ENCODE measurements at places on chromosomes 16 and 17.

DNA sequence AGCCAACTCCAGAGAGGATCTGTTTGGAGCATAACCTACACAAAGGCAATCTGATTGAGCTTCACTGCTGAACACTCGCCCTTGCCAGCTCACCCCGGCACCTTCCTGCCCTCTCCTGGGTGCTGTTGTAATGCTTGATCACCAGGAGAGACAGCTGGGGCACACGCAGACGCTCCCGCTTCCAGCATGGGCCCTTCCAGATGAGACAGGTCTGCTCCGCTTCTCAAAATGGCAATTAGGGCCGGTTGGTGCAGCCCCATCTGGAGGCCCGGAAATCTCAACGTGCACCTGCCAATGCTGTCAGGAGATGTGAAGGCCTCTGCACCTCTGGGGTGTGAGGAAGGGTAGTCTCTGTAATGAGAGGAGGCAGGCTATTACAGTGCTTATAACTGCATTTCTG is 206.1 kb downstream of the ABCC12 start:
- DNase-seq, result no peak

- DNase-seq, result no peak
These were observed 435.1 kb upstream of the GOT2 start for GRCh38 chr16:59169168-59169567.

DNA sequence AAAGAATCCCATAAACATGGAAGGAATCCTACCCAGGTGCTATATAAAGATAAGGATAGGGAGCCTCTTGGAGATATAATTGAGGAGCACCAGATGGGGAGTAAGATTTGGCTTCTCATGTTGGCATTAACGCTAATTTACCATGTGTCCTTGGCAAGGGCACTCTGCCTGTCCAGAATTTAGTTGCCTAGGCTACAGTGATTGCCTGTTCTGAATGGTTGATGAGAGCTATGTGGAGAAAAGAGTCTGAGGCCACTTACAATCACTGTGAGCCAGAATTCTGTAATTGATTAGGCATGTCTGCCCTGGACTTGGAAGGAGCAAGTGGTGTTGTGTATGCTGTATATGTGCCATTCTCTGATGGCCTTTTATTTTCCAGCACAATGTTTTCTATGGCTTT is 1101.2 kb upstream of the RBFOX1 start:
- DNase-seq, result no peak

DNA sequence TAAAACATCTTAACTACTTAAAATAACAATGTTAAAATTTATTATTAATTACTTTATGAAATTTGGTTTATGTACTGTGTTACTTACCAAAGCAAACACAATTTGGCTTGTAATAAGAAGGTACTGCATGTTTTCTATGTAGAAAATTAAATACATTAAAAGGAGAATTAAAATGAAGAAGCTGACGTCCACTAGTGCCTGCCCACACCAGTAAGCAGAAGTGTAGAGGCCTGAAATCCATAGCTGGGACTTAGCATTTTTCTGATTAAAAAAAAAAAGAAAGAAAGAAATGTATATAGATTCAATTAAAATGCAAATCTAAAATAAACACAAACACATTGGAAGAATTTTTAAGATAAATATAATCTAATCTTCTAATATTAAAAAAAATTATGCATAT is 35.8 kb upstream of the ABCA9 start:
- DNase-seq, result no peak

DNA sequence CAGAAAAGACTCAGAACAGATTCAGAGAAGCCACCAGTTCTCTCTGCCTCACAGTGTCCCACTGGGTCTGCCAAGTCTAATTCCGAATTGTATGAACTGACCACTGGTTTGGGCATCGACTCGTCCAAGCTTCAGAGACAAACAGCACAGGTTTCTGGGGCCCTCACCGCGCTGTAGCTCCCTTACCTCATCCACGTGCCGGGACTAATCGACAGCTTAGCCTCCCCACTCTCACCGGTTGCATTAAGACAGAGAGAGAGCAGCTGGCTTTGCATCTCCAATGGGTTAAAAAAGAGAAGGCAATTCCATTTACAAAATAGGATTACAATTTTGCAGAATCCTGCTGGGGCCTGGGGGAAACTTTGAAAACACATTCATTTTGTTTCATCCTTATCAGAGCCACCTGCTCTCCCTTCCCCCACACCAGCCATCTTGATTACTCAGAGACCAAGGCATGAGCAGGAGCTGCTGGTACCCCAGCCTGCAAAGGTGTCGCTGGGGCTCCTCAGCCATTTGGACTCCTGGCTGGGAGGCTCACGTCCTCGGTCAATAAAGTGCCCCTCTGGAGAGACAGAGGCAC is 95.3 kb upstream of the RPL38 start:
- no peak for DNase-seq

- no peak for DNase-seq
These were observed 24.5 kb upstream of the GPRC5C start for GRCh38 chr17:74407384-74407783.

DNA sequence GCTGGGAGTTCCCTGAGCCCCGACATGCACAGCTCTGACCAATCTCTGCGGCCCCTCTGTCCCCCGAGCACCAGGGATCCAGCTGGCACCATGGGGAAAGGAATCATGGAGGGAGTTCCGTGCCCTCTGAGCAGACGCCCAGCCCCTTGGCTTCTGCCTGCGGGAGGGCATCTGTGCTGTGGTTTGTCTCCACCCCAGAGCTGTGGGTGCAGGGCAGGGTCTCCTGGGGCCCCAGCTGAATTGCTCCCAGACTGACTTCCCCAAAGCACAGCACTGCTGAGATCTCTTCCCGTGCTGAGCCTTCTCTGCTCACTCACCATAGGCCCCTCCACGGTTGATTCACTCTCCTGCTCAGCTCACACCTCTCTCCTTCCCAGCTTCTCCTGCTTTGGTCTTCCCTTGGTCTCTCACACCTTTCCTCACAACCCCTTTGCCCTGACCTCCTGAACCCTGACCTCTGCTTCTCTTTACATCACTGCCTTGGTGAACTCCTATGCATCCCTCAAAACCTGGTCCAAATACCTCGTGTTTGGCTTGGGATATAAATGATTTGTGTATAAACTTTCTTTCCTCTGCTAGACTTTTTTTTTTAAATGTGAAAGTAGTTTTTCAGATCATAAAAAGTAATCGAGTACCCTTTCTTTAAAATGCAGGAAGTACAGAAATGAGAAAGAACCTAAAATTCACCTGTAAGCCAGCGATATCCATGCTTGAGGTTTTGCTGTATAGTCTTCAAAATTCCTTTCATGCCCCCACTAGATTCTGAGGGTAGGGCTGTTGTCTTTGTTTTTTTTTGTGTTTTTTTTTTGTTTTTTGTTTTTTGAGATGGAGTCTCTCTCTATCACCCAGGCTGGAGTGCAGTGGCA is 265.3 kb downstream of the SEC14L1 start:
- DNase-seq, result no peak

DNA sequence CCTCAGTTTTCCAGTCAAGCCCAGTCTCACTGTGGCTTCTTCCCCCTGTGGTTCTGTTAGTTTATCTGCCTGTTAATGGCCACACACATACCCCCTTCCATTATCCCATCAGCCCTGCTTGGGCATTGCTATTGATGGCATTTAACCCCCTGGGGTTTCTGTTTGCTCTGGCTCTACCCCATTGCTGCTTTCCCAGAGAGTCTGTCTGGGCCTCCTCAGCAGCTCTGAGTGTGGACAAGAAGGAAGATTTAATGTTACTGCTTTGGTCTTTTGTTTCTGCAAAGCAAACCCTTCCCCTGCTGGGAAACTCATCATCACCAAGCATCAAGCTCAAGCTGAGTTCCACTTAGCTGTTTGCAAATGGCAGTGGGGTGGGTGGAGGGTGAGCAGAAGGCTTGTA is 162.7 kb downstream of the CCT6B start:
- no peak for DNase-seq

DNA sequence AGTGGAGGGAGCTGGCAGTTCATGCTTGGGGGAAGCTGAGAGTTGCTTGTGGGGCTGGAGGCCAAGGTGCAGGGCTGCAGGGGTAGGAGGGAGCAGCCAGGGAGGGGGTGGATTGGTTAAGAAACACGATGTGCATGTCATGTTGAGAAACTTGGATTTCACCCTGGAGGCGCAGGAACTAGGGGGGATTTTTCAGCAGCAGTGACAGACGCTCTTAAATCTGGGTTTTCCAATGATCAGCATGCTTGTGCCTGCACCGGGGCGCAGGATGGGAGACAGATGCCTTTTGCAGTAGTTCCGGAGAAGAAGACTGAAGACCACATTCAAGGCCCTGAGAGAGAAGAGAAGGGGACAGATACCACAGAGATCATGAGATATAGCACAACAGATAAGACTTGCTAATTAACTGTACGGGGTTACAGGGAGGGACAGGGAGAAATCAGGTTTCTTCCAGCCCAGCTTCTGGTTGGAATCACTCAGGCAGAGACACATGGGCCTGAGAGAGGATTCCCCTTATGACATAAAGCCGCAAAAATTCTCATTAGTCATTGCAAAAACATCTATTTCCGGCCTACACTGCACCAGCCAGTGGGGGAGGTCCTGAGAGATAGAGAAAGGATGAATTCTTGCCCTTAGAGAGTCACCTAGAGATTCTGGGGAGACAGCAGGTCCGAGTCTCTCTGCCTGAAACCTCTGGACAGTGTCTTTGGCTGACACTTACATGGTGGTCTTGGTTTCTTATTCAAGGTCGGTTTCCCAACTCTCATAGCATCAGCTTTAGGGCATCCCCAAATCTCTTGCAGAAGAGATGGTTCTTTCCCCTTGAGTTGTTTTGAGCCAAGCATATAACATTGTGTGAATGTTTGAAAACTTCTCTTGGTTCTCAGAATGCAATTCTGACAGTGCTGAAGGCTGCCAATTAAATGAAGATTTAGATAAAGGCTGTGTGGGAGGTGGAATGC is 27.1 kb downstream of the CDH13 start:
- no peak for DNase-seq

GRCh38 chr17:9036336-9036735 is 15.0 kb downstream of the NTN1 start:
- DNase-seq, result no peak

- DNase-seq, result no peak
These were observed 13.1 kb downstream of the CTU2 start for GRCh38 chr16:88719267-88719932.

- no peak for DNase-seq
These were observed 4.7 kb upstream of the CUEDC1 start for GRCh38 chr17:57959929-57960328.

DNA sequence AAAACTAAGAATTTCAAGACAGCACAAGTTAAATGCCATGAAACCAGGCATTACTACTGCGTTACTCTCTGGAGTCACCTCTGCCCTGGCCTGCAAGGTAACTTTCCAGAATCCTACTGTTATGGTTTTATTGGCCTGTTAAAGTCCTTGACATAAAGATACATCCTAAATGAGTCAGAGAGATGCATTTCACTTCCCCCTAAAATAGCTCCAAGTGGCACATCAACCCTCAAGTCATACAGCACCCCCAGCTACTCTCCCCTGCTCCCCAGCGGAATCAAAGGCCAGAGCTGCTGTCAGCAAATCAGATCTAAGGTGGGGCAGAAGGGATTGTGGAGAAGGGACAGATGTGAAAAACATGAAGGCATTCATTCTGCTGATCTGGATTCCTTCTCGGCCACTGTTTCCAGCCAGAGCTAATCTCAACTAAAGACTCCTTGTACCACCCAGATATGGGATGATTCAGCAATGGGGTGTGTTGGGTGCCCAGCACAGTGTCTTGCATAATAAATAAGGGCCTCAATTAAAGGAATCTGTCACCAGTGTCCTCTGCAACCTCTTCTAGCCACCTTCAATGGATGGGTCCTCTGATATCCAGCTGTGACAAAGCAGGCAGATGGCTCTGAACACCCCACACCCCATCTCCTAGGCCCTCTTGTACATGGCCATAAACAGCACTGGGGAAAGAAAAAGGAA is 8.5 kb upstream of the CCL1 start:
- no peak for DNase-seq

- no peak for DNase-seq
These were observed 193.0 kb downstream of the IRF8 start for GRCh38 chr16:86091976-86092375.

GRCh38 chr17:81080019-81080418 is 45.1 kb downstream of the BAIAP2 start:
- no peak for DNase-seq

DNA sequence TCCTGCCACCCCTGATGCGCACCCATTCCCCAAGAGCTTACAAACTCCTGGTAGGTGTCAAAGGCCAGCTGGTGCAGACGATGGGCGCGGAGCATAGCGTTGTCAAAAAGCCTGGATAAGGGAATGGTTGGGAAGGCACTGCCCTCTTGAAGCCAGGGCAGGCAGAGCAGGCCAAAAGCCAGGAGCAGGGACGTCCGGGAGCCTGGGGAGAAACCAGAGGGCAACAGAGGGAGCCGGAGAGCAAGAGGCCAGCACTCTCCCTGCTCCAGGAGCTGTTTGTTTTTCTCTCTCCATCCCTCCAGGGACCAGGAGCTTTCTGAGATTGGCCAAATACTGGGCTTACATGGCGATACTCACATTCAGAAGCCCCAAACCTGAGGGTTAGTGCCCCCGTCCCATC is 334 bp downstream of the GH1 start:
- no peak for DNase-seq

GRCh38 chr17:2262135-2262587 is 41.4 kb downstream of the SMG6 start:
- DNase-seq, result no peak

- DNase-seq, result no peak
These were observed 8.0 kb downstream of the ZNF205 start for GRCh38 chr16:3120435-3120834.

DNA sequence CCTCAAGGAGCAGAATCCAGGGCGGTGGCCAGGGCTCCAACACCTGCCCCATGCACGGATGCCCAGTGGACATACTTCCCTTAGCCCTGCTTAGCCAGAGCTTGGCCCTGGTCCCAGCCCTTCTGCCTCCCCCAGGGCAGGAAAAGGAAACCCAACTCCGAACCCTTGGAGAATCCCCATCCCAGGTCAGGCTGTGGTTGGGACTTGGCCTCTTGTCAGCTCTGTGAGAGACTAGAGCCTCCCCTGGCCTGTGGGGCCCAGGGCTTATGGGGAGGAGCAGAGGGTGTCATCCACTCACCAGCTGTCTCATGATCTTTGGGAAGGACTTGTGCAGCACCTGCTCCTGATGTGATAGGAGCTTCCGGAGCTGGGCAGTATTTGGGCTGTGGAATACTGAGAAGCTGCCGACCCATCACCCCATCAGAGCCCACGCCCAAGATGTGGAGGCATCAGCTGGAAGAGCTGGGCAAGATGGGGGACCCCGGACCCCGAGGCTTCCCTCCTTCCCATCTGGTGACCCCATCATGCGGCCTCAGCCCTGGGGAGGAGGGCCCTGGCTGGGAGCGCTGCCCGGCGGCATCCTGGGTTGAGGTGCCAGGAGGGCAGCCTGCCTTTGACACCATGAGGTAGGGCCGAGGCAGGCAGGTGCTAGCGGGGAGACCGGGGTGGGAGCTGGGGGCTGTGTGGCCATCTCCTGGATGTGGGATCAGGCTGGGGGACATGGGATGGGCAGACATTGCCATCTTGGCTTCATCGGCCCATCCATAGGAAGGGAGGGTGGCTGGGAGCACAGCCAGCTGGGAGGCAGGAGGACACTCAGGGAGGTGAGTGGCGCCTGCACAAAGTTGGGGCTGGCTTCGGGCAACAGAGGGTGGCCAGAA is 45.1 kb downstream of the TNFRSF13B start:
- no peak for DNase-seq

GRCh38 chr16:88685156-88686061 is 898 bp downstream of the SNAI3 start:
- DNase-seq, result no peak

GRCh38 chr17:19787733-19788357 is 39.7 kb upstream of the ALDH3A1 start:
- DNase-seq, result no peak

GRCh38 chr16:12900599-12901203 is 697 bp upstream of the SHISA9 start:
- DNase-seq, result no peak

Data from stimulated activated CD8-positive, alpha-beta memory T cell treated with anti-CD3 and anti-CD28 coated beads, Interleukin-7, amount 100 ng/mL, for 1 hour (primary cell).